ENCODE measurements at places on chromosomes 4 and X. TPM values are rescaled to one million over a fixed set of nuclear protein-coding genes. Genes with fewer than 3 reads are reported as not detected.

Gene CCDC160
- polyA plus RNA-seq: 0.20 TPM

Gene GPR119
- not detected for polyA plus RNA-seq

Gene ATP2B3
- polyA plus RNA-seq: 0.10 TPM

Gene ADH1A
- polyA plus RNA-seq: 0.08 TPM

DNA sequence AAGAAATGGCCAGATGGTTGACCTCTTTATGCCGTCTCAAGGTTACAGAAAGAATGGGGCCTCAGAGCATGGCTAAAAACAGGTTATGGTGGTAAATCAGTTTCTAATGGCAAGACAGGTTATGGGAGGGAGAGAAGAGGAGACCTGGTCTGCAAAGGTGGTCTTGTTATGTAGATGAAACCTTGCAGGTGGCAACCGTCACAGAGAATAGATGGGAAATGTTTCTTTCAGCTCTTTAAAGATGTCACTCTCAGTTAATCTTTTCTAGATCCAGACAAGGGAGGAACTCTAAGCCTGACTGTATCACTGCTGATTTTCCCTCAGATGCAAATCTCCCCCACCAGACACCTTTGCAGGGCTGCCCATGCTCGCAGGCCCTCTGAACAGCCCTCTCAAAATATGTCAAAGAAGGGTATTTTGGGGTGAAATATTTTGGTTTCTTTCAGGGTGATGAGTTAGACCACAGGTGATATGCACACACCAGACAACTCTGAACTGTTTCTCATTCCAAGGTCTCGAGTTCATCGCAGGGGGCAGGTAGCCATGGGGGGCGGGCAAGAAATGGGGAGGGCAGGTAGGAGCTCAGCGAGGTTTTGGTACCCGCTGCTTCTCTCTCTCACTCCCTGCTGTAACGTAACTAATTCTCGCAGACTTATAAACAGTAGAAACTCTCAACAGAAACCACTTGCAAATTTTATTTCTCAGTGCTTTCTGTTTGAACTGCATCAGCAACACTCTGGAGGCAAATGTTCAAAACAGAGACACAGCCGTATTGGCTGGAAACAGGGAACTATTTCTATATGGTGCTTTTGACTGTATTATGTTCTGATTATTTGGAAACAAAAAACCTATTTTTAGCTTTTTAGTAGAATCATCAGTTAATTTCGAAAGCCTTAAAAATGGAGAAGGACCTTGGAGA is 32.4 kb downstream of the CASP3 start:
- DNase-seq: no peak

DNA sequence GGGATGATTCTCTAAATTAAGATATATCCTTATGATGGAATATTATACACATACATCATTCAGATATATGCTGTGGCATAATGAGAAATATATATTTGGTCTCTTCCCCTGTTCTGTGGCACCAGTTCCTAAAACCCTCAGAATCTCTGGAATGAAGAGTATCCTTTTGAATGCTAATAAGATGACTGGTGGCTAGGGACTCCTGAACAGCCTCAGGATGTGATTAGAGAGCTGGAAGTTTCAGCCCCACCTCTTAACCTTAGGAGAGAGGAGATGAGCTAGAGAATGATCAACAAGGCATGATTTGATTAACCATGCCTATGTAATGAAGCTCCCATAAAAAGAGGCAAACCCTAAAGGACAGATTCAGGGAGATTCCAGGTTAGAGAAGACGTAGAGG is 632.0 kb downstream of the IQCM start:
- DNase-seq: no peak

Measured in urinary bladder (tissue), 4 donors.